ENCODE measurements at places on chromosomes 3 and 15.

DNA sequence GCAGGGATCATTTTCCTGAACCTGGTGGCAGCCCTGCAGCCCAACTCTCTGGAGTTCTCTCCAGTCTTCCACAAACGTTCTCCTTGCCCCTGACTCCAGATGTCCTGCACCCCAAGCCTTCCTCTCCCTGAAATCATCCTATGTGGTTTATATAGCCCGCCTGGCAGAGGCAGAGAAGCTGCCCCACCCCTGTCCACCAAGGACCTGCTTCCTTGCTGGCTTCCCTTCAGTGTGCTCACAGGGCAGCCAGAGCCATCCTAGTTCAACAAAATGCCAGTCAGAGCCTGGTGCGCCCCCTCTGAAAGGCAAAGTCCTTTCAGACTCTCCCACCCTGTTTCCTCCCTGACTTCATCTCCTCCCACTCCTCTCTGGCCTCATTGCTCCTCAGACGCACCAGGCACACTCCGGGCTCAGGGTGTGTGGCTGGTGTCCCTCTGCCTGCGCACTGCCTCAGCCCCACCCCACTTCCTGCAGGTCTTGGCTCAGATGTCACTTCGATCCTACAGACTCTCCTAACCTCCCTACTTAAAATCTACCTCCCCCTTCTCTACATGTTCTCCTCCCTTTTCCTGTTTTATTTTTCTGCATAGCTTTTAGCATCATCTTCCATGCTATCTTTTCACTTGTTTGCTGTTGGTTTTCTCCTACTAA, 5.9 kb downstream of the KBTBD13 start:
- H3K27ac ChIP-seq, result no peak overlapping the region
- no peaks in the 10 kb centered on the region for H3K4me1 ChIP-seq
- H3K27me3 ChIP-seq, result peaks cover 44% of the 10 kb centered on the region
- no peak overlapping the region for H3K4me3 ChIP-seq
- no peaks in the 10 kb centered on the region for H3K36me3 ChIP-seq
- no peak for DNase-seq

DNA sequence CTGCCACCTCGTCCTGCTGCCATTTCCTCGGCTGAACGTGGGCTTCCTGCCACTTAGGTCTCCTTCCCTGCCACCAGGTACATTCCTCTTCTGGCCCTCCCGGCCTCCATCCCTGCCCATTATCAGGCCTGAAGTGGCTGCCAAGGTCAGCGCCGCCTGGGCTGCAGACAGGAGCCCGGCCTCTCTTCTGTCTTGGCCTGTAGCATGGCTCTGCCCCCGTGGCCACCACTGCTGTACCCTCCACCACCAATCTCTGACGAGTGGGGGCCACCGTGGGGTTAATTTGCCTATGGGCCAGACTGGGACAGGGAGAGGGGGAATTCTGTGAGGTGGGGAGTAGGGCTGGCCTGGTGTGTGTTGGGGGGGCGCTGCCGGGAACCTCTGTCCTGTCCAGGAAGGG, 2.0 kb upstream of the BAHD1 start:
- H3K36me3 ChIP-seq, result no peaks in the 10 kb centered on the region
- H3K4me3 ChIP-seq, result no peak overlapping the region
- peak; percentile 30 for DNase-seq

- no peak overlapping the region for H3K27ac ChIP-seq
- DNase-seq, result no peak
- H3K4me3 ChIP-seq, result no peak overlapping the region
- no peaks in the 10 kb centered on the region for H3K4me1 ChIP-seq
- no peaks in the 10 kb centered on the region for H3K36me3 ChIP-seq
Measured at GRCh38 chr15:38873158-38873557, 308.5 kb upstream of the RASGRP1 start.

GRCh38 chr3:74842141-74842540, 227.7 kb upstream of the CNTN3 start:
- no peaks in the 10 kb centered on the region for H3K36me3 ChIP-seq
- H3K27ac ChIP-seq, result no peak overlapping the region
- DNase-seq, result no peak
